ENCODE measurements at places on chromosomes 5 and 9.

GRCh38 chr5:150081541-150082283 is 4.6 kb downstream of the CSF1R start:
- no peak for DNase-seq

GRCh38 chr5:157379983-157380382 is 80.0 kb upstream of the NIPAL4 start:
- DNase-seq, result no peak

DNA sequence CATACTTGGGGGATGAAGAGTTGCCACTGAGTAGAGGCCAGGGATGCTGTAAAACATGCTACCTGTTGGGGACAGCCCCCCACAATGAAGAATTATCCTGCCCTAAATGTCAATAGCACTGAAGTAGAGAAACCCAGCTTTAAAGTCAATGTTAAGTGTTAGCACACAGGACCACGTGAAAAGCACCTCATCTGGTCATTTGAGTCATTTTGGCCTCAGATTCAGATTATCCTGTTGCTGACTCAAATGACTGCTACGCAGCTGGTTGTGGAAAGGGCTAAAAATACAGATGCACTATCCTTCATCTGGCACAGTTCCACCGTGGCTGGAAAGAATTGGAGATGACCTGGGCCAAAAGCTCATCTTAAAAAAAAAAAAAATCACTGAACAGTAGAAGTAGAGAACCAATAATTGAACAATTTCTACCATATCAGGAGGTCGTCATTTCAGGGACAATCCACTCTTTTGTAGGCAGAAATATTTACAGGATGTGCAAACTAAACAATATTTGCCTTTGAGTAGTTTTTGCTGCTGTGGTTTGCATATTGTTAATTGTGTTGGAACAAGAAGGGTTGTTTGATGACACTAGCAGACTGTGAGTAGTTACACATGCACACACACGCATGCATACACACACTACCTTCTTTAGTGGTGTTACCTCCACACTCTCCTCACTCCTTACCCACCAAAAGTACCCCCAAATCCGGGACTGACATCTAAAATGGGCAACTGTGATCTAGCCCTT is 195.3 kb upstream of the KLF9 start:
- no peak for DNase-seq

DNA sequence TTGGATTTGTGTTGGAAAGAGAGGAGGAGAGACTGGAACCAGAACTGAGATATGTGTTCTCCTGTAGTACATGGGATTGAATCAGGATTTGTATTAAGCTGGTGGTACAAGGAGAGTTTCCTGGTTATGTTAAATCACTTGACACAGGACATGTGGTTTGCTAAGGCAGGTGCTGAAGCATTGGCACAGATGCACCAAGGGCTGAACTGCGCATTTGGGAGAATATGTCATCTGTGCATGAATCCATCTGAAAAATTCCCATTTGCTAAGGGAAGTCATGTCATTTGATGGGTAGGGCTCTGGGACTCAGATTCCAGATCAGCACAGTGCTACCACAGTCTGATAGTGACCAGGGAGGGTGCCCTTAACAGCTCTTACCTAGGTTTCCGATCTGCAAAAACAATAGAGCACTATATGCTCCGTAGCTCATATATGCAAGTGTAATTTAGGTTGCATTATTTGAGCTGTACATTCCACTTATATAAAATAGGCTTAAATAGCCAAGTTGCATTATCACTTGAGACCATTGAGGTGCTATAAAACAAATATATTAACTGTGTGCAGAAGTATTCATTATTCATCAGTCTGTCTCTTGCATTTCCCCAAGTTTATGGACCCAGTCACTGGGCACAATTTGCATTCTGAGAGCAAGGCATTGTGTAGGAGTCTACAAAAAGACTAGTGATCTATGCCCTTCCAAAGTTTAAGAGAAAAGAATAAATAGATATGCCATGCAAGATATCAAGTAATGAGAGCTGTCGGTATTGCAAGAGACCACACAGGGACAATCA is 55.2 kb downstream of the ADAMTS16 start:
- no peak for DNase-seq

DNA sequence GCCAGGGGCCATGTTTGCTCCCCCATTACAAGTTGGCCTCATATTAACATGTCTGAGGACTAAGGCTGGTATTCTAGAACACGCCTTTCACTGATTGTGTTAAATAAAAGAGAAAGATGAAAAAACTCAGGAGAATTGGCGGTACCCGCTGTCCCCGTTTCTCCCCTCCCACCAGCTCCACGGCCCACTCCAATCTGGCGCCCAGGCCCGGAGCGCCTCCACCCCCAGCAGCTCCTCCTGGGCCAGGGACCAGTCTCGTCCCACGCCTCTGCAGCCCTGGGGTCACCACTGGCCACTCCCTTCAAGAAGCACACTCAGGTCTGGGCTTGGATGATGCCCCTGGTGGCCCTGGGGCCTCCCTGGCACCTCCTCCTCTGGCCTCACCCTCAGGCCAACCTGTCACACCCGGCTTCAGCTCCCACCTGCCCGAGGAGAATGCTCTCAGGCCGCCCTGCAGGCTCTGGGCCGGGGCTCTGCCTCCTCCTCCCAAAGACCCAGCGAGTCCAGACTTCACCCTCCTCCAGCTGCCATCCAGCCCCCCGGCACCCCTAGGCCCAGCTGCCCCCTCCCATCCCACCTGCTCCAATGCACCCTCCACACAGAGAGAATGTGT is 133.0 kb upstream of the PPP1R26 start:
- no peak for DNase-seq

GRCh38 chr9:134778841-134779411 is 101.7 kb upstream of the FCN2 start:
- DNase-seq, result no peak

GRCh38 chr9:94212091-94212490 is 47.0 kb upstream of the ZNF169 start:
- no peak for DNase-seq

- no peak for DNase-seq
These were observed 439.6 kb downstream of the CSNK1G3 start for GRCh38 chr5:123951582-123951977.

DNA sequence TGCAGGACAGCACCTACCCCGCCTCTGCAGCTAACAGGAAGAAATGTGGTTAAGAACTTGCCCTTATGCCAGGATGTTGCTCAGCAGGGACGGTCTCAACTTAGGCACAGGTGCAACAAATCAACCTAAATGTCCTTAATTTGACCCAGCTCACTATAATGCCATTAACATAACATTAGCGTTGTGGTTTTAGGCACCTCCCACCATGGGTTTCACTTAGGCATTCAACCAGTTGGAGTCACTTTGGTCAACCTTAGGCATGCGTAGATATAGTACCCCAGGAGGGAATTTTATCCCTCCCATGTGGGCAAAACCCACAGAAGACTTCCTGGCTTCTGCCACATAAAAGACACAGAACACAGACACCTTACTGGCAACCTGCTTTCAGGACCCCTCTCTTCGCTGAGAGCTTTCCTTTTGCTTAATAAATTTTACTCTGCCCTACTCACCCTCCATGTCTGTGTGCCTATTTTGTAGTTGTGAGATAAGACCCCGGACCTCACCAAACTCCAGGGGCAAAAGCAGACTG is 8.7 kb upstream of the ERAP1 start:
- peak; percentile 17 for DNase-seq
